Nephron progenitor cell (in vitro differentiated cells): ENCODE measurements at places on chromosomes 4 and X.

GRCh38 chrX:148871422-148872160 lies 371.2 kb downstream of the AFF2 start:
- no peak for DNase-seq

- no peak for DNase-seq
Observed at GRCh38 chr4:7635445-7636239, 200.9 kb upstream of the PSAPL1 start.

DNA sequence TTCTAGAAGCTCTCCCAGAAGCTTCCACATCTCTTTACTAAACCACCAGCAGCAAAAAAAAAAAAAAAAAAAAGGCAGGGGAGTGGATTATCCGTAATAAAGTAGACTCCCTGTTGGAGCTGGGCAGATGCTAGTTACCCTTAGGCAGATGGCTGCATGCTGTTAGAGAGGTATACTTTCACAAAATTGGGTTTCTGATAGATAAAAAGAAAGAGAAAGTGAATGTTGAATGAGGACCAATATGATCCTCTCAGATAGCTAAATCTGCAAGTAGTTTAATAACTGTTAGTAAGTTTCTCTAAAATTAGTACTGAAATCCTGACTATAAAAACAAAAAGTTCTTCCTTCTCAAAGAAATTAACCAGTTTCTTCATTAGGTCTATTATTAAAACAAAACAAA lies 195.4 kb downstream of the ANAPC10 start:
- DNase-seq = no peak

GRCh38 chr4:34289489-34289888 lies 1954.8 kb downstream of the ARAP2 start:
- DNase-seq = no peak

GRCh38 chrX:155259752-155260151 lies 4.5 kb downstream of the RAB39B start:
- DNase-seq = no peak

DNA sequence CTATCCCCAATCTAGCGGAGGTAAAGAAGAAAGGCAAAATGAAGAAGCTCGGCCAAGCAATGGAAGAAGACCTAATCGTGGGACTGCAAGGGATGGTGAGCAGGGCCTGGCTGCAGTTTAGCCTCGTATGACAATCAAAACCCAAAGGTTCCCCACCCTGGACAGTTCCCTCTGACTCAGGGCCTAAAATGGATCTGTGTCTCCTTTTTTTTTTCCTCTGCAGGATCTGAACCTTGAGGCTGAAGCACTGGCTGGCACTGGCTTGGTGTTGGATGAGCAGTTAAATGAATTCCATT lies 986 bp downstream of the HDAC6 start:
- no peak for DNase-seq

DNA sequence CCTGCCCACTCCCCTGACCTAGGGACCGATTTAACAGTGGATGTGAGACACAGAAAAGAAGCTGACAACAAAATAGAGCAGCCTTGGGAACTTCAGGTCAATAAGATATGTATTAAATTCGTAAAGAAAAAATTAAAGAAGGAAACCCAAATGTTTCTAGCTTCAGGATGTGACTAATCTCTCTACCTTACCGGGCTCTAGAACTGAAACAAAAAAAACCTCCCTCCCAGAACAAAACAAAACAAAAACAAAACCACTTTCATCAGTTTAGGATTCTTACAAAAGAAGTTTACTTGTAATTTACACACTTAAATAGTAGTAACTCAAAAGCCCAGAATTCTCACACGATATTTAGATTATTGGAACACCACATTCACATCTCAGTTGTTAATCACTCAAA lies 185.8 kb upstream of the RPS6KA3 start:
- no peak for DNase-seq

GRCh38 chrX:41335958-41336331 lies 2.0 kb downstream of the DDX3X start:
- no peak for DNase-seq
